ENCODE measurements at places on chromosomes 16 and 17. TPM values are rescaled to one million over a fixed set of nuclear protein-coding genes. Genes with fewer than 3 reads are reported as not detected.

KRT24 gene
- not detected for total RNA-seq

NPIPA8 gene
- total RNA-seq: 0.44 TPM

PSMD7 gene
- total RNA-seq: 175 TPM

COASY gene
- total RNA-seq: 95.4 TPM

GRN gene
- 32.7 TPM for total RNA-seq

CCL1 gene
- total RNA-seq: 264 TPM

TVP23A gene
- total RNA-seq: not detected

KRTAP17-1 gene
- not detected for total RNA-seq

PIRT gene
- total RNA-seq: not detected

RNF222 gene
- total RNA-seq: not detected

GRCh38 chr17:20263595-20263994 is 203.7 kb downstream of the LGALS9B start:
- peaks cover 26% of the 10 kb centered on the region for H3K4me1 ChIP-seq
- peaks cover 4% of the 10 kb centered on the region for H3K36me3 ChIP-seq
- no peak for DNase-seq
- H3K27me3 ChIP-seq: no peaks in the 10 kb centered on the region

GRCh38 chr16:67415872-67416793 is at the start of gene ZDHHC1:
ZDHHC1 (minus strand) TSS chr16:67416477; CDS start chr16:67407775, 8,702 bp downstream.
- H3K4me1 ChIP-seq: peaks cover 10% of the 10 kb centered on the region
- peak within 1 kb of the TSS; percentile 50 for H3K27ac ChIP-seq
- peaks cover 44% of the 10 kb centered on the region for H3K27me3 ChIP-seq
- DNase-seq: peak; percentile 34
- H3K36me3 ChIP-seq: peaks cover 2% of the 10 kb centered on the region
- peak within 1 kb of the TSS; percentile 84 for H3K4me3 ChIP-seq

DNA sequence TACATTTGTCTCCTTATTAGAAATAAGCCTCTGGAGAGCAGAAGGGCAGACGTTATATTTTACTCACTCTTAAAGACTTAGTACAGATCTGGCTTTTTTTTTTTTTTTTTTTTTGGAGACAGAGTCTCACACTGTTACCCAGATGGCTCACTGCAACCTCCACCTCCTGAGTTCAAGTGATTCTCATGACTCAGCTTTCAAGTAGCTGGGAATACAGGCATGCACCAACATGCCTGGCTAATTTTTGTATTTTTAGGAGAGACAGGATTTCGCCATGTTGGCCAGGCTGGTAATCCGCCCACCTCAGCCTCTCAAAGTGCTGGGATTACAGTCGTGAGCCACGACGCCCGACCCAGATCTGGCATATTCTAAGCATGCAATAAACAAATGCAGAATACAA is 36.4 kb upstream of the TMEM97 start:
- H3K4me3 ChIP-seq: no peak overlapping the region
- peaks cover 42% of the 10 kb centered on the region for H3K27me3 ChIP-seq
- no peaks in the 10 kb centered on the region for H3K36me3 ChIP-seq
- H3K4me1 ChIP-seq: peaks cover 11% of the 10 kb centered on the region
- no peak overlapping the region for H3K27ac ChIP-seq
- DNase-seq: no peak

DNA sequence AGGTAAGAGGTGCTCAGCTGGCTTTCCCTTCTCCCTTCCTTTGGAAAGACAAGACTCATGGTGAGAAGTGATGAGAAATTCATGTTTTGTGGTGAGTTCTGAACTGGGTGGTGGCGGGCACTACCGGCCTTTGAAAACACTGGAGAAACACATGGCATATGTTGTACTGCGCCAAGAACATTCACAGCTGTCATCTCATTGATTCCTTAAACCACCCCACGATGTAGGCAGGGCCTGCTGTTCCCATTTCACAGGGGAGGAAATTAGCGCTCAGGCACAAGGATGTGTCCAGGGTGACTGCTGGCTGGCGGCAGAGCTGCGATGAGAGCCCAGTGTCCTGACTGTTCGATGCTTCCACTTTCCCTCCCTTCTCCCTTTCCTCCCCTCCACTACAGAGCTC is 1.6 kb upstream of the DOC2B start:
- no peak for DNase-seq
- H3K27ac ChIP-seq: no peak overlapping the region
- no peaks in the 10 kb centered on the region for H3K36me3 ChIP-seq
- peaks cover 15% of the 10 kb centered on the region for H3K27me3 ChIP-seq

- DNase-seq: no peak
- no peak overlapping the region for H3K4me3 ChIP-seq
- H3K27ac ChIP-seq: peak overlapping the region; percentile 57
- peaks cover 47% of the 10 kb centered on the region for H3K4me1 ChIP-seq
- peaks cover 74% of the 10 kb centered on the region for H3K36me3 ChIP-seq
These were observed 49.8 kb downstream of the COTL1 start for GRCh38 chr16:84568066-84568465.

GRCh38 chr16:51321251-51321650 is 170.2 kb upstream of the SALL1 start:
- no peaks in the 10 kb centered on the region for H3K27me3 ChIP-seq
- DNase-seq: no peak
- no peak overlapping the region for H3K4me3 ChIP-seq
- H3K36me3 ChIP-seq: no peaks in the 10 kb centered on the region
- no peaks in the 10 kb centered on the region for H3K4me1 ChIP-seq

GRCh38 chr16:25823891-25824290 is 132.1 kb downstream of the HS3ST4 start:
- H3K4me1 ChIP-seq: no peaks in the 10 kb centered on the region
- no peak overlapping the region for H3K27ac ChIP-seq
- no peaks in the 10 kb centered on the region for H3K36me3 ChIP-seq
- peaks cover 3% of the 10 kb centered on the region for H3K27me3 ChIP-seq

- H3K27ac ChIP-seq: no peak overlapping the region
- DNase-seq: no peak
- peaks cover 2% of the 10 kb centered on the region for H3K27me3 ChIP-seq
- H3K36me3 ChIP-seq: no peaks in the 10 kb centered on the region
- H3K4me1 ChIP-seq: no peaks in the 10 kb centered on the region
These were observed 280.2 kb downstream of the C16orf95 start for GRCh38 chr16:87037012-87037411.

DNA sequence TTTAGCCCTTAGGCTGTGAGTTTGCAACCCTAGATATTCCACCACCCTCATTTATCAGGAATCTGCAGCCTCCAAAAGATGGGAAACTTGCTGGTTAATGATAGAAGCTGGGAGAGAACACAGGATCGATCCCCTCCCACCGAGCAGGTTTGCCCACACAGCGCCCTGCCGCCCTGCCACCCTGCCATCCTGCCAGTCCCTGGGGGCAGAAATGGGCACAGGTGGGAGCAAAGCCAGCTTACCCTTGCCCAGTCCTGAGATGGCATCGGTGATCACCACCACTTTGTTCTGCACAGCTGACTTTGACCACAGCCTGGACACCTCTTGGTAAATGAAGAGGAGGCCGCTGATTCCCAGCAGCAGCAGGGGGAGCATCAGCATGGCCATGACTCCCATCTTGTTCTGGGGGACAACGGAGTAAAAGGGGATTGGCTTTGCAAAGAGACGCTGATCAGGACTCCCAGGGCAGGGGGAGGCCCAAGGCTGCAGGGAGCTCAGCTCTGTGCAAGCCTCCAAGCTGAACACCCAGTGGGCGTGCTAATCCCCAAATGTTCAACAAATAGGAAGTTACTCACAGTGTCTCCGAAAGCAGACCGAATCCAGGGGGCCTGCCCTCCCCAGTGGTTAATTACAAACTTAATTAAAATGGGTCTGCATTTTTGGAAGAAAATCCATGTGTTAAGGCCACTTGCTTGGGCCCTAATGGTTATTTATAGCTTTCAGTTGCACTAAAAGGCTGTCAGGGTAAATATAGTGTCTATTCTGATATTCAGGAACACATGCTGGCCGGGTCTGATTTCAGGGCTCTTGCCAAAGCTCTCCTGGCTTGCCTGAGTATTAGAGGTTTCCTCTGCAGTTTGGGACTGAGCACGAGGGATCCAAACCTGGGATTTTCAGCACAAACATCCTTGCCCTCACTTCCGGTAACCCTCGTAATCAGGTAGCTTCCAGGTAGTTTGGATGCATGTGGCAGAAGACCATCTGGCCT is at the start of gene DHRS7C:
DHRS7C (minus strand) TSS at position 704 of the 988 bp plus-strand sequence; CDS start at position 396, 308 bp downstream.
- no peak within 1 kb of the TSS for H3K4me3 ChIP-seq
- no peaks in the 10 kb centered on the region for H3K36me3 ChIP-seq
- H3K4me1 ChIP-seq: no peaks in the 10 kb centered on the region
- H3K27me3 ChIP-seq: no peaks in the 10 kb centered on the region
- H3K27ac ChIP-seq: no peak within 1 kb of the TSS

DNA sequence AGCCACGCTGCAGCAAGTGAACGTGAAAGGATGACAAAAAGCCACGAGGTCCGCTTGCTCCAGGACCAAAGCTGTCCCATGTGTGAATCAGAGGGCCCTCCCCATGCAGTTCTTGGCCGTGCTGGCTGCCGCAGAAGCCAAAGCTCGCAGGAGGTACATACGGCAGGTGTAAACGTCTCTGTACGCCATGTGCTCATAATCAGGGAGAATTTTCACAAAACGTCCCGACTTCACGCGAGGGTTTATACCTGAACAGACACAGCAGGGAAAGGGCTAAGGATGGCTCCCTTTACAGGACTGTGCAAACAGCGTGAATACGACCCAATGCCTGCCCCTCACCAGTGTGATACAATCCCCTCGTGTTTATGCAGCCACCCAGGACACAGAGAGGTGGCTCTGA is 25.3 kb downstream of the FBXO31 start:
- H3K36me3 ChIP-seq: peaks cover 18% of the 10 kb centered on the region
- DNase-seq: no peak
- no peak overlapping the region for H3K4me3 ChIP-seq
- peaks cover 5% of the 10 kb centered on the region for H3K4me1 ChIP-seq
- no peak overlapping the region for H3K27ac ChIP-seq

GRCh38 chr16:4631444-4631843 is 6.8 kb downstream of the MGRN1 start:
- peaks cover 13% of the 10 kb centered on the region for H3K4me1 ChIP-seq
- H3K27me3 ChIP-seq: no peaks in the 10 kb centered on the region
- no peak for DNase-seq
- peaks cover 16% of the 10 kb centered on the region for H3K36me3 ChIP-seq
- H3K27ac ChIP-seq: no peak overlapping the region
- no peak overlapping the region for H3K4me3 ChIP-seq

DNA sequence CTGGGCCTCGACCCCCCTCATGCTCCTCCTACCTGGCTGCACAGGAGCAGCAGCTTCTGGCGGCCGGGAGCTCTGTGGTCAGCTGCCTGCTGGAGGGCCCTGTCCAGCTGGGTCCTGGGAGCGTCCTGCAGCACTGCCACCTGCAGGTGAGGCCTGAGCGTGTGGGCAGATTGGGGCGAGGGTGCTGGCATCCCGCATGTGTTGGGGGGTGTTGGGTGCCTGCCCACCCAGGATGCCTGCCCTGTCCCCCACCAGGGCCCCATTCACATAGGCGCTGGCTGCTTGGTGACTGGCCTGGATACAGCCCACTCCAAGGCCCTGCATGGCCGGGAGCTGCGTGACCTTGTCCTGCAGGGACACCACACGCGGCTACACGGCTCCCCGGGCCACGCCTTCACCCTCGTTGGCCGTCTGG is 16.5 kb downstream of the FCSK start:
- H3K4me1 ChIP-seq: no peaks in the 10 kb centered on the region
- H3K4me3 ChIP-seq: no peak overlapping the region
- DNase-seq: no peak
- no peak overlapping the region for H3K27ac ChIP-seq

GRCh38 chr16:81716478-81717225 is 62.4 kb upstream of the PLCG2 start:
- H3K36me3 ChIP-seq: peaks cover 6% of the 10 kb centered on the region
- no peak for DNase-seq
- peak overlapping the region; percentile 58 for H3K27ac ChIP-seq
- peak overlapping the region; percentile 63 for H3K4me3 ChIP-seq
- peaks cover 46% of the 10 kb centered on the region for H3K4me1 ChIP-seq
- no peaks in the 10 kb centered on the region for H3K27me3 ChIP-seq
